Activated CD4-positive, alpha-beta T cell treated with anti-CD3 and anti-CD28 coated beads, Interleukin-2, amount 50 U/mL, for 16 hours (primary cell): ENCODE measurements at places on chromosomes 1 and 21.

DNA sequence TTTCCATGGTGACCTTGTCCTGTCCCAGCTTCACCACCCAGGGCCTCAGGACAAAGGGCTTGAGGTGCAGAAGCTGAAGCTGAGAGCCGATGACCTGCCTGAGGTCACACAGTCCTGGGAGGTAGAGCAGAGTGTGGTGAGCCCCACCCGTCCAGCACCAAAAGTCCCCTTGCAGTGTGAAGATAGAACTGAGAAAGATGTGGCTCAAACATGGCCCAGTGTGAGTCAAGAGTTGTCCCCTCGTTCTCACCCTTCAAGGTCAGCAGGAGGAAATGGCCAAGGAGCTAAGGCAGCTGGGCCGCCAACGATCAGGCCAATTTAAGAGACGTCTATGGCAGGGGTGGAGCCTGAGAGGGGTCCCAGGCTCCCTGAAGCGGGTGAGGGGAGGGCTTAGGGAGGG lies 157.5 kb upstream of the KLHDC7A start:
- DNase-seq: no peak

DNA sequence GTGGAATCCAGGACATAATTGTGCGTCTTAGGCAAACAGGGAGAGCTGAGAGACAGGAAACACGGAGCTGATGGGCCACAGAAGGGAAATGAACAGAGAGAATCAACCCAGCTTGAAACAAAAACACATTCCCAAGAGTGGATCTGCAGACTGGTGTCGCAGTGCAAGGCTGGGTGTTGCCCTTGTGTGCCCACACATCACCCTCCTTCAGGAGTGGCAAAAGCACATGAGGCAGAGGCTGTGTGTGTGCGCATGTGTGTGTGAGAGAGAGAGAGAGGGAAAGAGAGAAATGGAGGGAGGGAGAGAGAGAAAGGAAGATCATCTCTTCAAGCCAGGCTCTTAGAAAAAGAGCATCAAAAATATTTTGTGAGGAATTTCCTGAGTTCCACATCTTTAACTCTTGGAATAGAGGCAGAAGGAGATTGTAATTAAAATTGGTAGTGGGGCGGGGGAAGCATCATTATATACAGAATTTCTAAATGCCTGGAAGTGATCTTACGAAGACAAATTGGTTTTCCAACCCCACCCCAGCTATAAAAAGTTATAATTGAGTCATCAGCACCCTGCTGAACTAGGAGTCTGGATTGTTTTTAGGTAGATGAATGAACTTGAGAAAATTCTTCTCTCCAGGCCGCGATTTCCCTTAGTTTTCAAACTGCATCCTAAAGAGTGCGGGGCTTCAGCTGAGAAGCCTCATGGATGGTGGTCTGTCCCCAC lies 480.7 kb downstream of the NPHP4 start:
- DNase-seq: no peak

DNA sequence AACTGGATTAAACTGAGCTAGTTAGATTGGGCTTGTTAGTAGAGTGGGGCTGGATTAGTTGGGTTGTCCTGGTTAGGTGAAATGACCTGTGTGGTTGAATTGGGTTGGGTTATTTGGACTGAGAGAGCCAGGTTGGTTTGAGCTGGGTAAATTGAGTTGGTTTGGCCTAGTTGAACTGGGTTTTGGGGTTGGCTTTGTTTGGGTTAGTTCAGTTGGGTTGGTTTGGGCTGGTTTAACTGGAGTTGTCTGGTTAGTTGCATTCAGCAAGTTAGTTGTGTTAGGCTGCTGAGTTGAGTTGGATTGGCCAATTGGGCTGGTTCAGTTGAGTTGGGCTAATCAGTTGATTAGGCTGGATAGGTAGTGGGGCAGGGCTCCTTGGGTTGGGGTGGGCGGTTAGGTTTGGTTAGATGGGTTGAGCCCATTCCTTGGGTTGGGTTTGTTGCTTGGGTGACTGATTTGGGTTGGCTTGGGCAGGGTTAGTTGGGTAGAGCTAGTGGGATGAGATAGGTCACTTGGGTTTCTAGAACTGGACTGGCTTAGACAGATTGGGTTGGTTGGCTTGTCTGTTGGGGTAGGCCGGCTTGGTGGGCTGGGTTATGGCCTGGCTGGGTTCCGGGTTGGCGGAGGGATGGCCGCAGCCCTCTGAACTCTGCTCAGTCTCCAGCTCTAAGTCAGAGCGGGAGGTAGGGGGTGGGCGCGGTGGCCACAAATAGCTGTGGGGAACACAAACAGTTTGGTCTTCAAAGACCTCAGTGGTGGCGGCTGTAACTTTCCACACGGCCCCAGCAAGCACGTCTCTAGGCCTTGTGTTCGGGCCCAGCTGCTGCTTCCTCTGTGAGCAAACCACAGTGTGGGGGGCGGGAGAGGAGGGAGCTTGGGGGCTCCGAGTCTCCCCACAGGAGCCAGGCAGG lies 67.2 kb upstream of the RUNX3 start:
- DNase-seq: no peak

DNA sequence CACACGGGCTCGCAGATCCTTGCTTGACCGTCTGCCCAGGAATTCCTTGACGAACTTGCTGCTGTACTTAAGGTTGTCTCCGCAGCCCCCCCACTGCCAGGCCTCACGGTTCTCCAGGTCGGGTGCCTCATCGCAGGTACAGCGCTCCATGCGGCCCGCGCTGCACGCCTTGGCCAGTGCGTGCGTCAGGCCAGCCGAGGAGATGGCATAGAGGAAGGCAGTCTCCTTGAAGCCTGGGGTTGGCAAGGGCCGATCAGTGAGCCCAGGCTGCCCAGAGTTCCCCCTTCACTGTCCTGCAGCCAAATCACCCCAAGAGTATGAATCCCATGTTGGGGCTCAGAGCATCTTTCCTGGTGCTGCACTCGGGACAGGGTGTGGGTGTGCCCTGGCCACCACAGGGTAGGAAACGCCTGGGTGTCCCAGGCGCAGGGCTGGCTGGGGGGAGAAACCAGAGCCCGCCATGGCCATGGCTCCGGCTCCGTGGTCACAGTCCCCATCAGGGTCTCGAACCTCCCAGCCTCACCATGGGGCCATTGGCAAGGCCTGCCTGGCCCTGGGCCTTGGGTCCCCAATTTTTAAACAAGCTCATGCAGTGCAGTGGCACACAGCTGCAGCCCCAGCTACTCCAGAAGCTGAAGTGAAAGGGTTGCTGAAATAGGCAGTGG lies 23.4 kb downstream of the WNT9A start:
- no peak for DNase-seq

DNA sequence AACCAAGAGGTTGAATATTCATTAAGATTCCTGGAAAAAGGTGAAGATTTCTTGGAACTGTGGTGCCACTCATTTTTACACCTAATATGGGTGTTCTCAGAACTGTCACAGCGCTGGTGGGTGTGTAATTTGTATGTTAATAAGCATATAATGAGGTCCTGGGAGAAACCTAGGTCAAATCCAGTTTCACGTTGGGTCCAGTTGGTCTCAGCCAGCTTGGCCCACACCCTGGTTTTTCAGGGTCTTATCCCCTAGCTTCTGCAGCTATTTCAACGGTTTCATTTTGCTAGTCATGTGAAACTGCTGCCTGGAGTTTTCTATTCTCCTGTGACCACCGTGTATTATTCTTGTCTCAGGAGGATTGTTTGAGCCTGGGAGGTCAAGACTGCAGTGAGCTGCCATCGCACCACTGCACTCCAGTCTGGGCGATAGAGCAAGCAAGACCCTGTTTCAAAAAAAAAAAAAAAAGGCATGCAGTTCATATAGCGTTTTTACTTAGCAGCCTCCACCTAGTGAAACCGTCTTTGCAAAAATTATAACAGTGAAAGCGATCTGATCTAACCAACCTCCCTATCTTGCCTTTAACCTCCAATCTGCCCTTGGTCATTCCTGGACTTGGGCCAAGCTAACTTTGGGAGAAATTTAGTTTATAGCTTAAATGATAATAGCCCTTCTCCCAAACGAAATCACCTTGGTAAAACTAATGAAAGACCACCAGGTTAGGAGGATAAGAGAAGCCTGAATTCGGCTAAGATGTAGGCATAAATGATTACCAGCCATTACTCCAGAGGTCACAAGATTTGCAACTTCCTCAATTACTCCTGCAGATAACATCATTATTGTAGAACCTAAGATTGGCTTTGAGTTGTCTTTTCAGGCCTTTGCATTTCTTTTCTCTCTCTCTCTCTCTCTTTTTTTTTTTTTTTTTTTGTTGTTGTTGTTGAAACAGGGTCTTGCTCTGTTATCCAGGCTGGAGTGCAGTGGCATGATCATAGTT lies 44.0 kb downstream of the PTAFR start:
- no peak for DNase-seq

GRCh38 chr1:94319319-94320102 lies 82.1 kb upstream of the ARHGAP29 start:
- no peak for DNase-seq

DNA sequence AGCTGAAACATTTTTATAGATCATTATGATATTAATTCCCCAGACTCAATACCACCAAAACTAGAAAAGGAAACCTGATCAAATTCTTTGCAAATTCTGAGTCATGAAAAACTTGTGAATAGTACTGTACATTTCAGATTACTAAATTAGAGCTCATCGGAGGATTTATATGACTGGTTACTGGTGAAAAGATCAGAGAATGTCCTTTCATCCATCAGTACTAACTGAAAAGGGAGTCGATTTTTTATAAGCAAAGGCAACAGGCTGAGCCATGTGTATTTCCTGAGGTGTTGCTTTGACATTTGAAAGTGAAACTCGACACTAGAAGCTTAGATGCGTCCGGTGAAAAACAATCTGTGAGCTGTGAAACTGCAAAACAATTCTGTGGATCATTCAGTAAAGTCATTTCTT lies 155.7 kb downstream of the TNFSF18 start:
- DNase-seq: peak; percentile 83

- no peak for DNase-seq
Measured at GRCh38 chr1:15065736-15066135, 87.8 kb upstream of the TMEM51 start.

GRCh38 chr1:70990469-70991253 lies 57.0 kb downstream of the PTGER3 start:
- DNase-seq: no peak
